Hematopoietic multipotent progenitor cell treated with erythropoietin and hydrocortisone succinate and interleukin-3 and kit ligand, for 17 days (in vitro differentiated cells): ENCODE measurements at places on chromosomes 6 and 20.
A peak's percentile ranks its signal among the peaks of the same experiment; 100 is the strongest.

DNA sequence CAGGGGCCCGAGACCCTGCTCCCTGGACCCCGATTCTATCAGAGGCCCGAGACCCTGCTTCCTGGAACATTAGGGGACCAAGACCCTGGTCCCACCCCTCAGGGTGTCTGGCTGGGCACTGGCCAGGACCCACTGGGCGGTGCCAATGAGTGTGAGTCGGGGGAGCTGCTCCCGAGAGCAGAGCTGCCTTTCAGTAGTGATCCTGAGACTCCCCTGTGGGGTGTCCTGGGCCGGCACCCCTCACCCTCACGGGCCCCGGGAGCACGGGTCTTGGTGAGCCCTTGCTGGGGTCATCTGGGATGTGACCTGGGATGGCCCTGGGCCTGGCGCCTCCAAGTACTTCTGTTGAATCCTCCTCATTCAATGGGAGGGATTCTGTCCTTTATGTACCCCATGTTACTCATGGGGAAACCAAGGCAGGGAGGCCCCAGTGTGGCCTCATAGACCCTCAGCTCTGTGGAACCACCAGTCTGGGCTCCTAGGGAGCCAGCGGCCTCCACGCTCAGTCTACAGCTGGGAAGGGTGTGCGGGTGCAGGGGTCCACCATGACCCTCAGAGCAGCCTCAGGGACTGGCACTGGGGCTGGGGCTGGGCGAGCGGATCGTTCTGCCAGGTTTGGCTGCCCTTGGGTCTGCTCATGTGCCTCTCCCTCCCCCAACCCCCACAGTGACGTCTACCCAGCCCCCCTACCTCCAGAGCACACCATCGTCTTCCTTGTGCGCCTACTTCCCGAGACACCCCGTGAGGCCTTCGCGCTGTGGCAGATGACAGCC, 25.6 kb downstream of the COL20A1 start:
- no peak for DNase-seq

GRCh38 chr20:54156981-54157835, 16.6 kb downstream of the CYP24A1 start:
- DNase-seq, result no peak

DNA sequence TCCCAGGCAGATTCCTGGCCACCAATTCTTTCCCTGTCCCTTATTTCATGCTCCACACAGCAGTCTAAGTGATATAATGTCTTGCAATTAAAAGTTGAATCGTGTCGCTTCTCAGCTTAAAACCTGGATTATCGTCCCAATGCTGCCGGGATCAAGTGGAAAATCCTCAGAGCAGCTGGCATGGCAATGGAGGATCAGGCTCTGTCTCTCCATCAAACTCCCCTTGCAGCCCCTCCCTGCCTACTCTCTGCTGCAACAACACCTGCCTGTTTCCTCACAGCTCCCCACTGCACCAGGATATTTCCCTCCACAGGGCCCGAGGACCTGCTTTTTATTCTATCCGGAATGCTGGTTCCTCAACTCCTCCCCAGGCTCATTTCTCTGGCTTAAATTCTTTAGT, 277.1 kb downstream of the SYNE1 start:
- DNase-seq, result no peak

- DNase-seq, result peak; percentile 47
These were observed 2.0 kb downstream of the TRAM2 start for GRCh38 chr6:52574709-52575501.

GRCh38 chr6:2264932-2265331, 19.5 kb upstream of the GMDS start:
- no peak for DNase-seq

GRCh38 chr6:41639809-41640371, 1.6 kb downstream of the MDFI start:
- no peak for DNase-seq

- DNase-seq, result no peak
These were observed 4.0 kb upstream of the NNAT start for GRCh38 chr20:37516811-37517750.

- no peak for DNase-seq
These were observed 45.1 kb upstream of the EEF1A1 start for GRCh38 chr6:73565767-73566485.

DNA sequence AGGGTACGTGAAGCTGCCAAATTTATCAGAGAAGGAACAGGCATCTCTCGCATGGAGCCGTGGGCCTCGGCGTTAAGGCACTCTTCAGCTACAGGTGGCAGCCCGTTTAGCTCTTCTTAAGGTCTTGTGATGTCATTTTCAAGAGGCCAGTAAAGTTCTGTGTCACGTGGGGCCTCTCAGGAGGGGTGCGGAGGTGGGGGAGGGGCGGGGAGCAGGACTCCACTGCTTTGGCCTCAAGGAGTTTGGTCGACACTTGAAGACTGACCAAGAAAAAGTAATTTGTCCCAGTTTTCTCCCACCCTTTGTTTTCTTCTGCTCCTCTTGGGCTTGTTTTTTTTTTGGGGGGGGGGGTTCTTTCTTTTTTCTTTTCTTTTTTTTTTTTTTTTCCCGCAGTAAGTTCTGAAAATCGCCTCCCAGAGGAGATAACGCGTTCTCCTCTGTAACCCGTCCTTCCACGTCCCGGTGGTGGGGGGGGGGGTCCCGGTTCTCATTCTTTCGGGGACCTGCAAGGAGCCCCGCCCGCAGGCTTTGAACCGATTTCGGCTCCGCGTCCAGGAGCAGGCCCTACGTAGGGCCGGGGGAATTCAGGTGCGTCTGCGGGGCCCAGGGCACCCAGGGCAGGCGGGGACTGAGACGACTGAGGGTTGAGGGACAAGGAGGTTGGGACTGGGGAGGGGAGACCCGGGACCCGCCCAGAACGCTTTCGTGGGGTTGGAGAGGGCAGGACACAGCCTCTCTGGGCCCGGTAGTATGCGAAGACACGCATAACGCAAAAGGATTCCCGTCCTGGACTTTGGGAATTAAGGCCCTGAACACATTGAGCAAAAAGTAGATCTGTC, 26.0 kb downstream of the GPX6 start:
- DNase-seq, result peak; percentile 10

GRCh38 chr20:4455301-4455701, 266.4 kb upstream of the PRND start:
- DNase-seq, result no peak

- no peak for DNase-seq
These were observed 223.5 kb downstream of the TBC1D32 start for GRCh38 chr6:121110733-121111132.

GRCh38 chr20:59043698-59044097, 1.1 kb upstream of the PRELID3B start:
- no peak for DNase-seq

- DNase-seq, result no peak
These were observed 63.8 kb downstream of the ELOVL5 start for GRCh38 chr6:53284901-53285300.

DNA sequence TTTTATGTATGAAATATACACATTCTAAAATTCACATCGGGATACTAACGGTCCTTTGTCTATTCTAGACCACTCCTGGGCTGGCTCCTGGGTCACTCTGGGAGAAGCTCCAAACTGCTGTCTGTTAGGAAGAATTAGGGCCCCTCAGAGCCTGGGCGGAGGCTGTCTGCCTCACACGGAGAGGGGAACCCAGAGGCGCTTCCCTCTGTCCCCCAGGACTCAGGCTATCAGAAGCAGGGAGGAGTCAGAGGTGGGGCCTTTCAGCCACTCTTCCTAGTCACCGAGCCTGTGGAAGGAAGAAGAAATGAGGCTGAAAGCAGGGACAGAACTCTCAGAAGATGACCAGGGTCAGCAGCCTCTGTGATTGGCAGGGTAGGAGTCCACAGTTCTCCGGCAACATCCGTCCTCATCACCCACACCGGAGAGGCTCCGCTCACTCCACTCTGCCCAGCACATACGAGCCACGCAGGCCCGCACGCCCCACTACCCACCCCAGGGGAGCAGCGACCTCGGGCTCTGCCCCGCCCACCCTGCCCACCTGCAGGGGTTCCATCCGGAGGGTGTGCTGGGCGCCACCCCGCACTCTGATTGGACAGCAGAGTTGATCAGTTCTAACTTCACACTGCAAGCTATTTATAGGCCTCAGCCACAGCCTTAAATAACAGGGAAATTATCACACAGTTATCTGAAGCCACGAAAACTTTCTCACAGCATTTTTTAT, 182.1 kb upstream of the AFDN start:
- DNase-seq, result no peak

DNA sequence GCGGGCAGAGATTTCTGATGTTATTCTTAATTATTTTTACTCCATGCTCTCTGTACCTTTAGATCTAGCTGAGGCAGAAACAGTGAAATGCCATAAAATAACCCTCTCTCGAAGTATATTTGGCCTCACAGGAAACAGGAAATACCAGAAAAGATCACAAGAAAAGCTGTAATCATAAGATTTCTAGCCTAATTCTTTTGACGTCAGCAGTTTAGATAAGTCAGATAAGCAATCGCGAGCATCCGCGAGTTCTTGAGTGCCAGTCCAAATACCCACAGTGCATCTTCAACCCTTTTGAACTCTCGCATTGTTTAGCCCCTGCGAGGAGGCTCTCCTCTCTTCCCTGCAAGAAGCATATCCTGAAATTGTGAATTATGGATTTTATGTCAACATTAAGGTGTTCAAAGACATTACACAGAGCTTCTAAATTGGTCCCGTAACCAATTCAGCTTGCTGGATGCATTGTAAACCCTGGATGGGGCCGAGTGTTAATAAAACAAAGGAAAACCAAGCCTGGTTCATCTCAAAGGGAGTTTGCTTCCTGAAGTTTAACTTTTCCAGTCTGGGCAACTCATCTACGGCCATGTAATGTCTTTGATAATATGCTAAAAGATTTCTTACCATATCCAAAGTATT, 198.9 kb downstream of the MTFR2 start:
- DNase-seq, result no peak

DNA sequence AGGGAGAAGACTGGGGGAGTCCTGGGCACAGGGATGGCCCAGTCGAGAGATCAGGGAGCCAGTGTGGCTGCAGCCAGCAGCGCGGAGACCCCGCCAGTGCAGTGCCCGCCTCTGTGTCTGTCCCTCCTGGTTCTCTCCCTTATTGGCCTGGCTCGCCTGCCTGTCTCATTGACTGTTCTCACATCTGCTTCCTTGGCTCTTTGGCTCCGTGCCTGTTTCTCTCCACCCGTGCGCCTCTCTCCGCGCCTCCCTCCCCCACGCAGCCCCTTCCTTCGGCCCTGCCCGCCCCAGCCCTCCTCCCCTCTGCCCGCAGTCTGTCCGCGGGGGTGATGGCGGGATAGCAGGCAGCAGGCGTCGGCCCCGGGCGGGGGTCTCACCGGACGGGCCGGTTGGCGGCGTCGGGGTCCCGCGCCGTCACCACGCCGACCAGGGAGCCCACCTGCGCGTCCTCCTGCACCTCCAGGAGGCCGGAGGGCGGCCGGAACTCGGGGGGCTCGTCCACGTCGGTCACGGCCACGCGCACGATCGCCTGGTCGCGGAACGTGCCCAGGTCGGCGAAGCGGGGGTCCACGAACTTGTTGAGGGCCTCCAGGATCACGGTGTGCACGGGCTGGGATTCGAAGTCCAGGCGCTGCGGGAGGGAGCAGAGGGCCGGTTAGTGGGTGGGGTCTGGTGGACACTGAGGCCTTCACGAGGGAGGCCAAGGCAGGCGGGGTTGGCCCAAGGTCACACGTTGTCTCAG, 92.0 kb downstream of the CD40 start:
- DNase-seq, result no peak

DNA sequence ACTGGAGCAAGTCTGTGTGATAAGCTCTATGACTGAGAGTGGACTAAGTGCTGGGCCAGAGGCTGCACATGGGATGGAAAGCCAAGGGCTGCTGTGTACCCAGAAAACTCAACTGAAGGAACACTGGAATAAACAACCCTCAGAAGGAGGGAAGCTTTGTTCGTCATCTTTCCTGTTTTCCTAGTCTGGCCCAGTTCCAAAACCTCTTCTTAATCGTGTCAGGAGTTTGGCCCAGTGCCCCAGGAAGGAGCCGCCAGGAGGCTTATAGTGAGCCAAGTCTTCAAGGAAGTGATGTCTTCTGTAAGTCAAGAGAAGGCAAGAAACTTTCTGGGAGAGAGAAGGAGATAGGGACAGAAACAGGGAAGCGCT, 23.3 kb upstream of the TOP1 start:
- peak; percentile 49 for DNase-seq

GRCh38 chr6:144730088-144730645, 445.0 kb downstream of the UTRN start:
- DNase-seq, result no peak

- DNase-seq, result no peak
These were observed 118.3 kb upstream of the HEY2 start for GRCh38 chr6:125631165-125631564.

- no peak for DNase-seq
These were observed 28.2 kb downstream of the PDRG1 start for GRCh38 chr20:31923388-31924331.

DNA sequence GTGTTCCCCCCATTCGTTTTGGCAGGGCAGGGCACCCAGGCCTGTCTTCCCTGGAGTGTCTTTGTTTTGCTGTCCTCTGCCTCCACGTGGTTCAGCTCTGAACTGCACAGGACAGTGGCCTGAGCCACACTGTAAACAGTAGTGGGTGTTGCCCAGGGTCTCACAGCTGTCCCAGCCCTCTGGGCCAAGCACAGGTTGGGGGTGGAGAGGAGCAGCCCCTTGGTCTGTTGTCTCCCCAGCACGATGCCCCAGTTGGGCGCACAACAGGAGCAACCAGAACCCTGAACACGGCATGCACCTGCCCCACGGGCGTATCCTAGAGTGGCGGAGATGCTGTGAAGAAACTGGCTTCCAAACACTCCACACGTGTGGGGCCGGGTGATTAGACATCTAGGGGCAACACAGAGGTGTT, 14.4 kb downstream of the CCDC167 start:
- DNase-seq, result no peak

DNA sequence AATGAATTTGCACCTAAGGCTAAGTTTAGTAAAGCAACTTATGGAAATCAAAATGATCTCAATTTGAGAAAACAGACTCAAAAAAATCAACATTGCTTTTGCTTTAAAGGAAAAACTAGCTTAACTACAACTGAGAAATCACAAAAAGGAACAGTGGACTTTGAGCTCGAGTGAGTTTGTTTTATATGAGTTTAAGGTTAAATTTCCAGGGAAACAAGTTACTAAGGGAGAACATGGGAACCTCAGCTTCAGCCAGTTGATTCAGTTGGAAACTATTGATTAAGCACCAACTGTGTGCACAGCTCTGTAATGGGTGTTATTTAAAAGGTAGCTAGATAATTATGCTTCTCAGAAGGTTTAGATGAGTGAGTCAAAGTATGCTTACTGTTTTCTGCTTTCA, 85.7 kb downstream of the TBC1D7 start:
- no peak for DNase-seq

- peak; percentile 76 for DNase-seq
These were observed 195.5 kb downstream of the JARID2 start for GRCh38 chr6:15441215-15441868.

- DNase-seq, result no peak
These were observed 42.9 kb downstream of the STX11 start for GRCh38 chr6:144193181-144193580.

DNA sequence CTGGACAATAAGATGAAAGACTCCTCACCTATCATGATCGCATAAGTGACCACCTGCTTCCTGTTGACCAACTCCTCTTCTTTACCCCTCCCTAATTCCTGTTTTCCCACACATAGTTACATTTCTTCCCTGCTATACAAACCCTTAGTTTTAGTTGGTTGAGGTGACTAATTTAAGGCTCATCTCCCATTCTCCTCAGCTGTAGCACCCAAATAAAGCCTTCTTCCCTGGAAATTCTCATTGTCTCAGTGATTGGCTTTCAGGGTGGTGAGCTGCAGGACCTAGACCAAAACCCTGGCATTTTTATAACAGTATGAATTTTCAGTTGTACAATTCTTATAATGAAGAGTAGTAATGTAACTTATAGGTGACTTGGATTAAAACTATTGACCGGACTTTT, 2.1 kb downstream of the FKBP1C start:
- no peak for DNase-seq
